EH (cell line): ENCODE measurements at places on chromosomes 6 and 20.

DNA sequence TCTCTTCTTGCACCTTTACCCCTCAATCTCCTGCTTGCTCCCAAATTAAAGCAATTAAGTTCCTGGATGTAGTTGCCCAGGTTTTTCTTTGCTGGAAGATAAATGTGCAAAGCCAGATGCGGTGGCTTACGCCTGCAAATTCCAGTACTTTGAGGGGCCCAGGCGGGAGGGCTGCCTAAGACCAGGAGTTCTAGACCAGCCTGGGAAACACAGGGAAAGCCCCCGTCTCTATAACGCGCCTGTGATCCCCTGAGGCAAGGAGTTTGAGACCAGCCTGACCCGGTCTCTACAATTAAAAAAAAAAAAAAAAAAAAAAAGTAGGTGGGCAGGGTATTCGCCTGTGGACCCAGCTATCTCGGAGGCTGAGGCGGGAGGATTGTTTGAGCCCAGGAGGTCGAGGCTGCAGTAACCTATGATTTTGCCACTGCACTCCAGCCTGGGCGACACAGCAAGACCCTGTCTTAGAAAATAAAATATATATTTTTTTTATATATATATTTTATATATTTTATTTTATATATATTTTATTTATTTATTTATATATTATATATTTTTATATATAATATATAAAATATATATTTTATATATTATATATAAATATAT, 461 bp upstream of the DCDC2 start:
- DNase-seq, result no peak

DNA sequence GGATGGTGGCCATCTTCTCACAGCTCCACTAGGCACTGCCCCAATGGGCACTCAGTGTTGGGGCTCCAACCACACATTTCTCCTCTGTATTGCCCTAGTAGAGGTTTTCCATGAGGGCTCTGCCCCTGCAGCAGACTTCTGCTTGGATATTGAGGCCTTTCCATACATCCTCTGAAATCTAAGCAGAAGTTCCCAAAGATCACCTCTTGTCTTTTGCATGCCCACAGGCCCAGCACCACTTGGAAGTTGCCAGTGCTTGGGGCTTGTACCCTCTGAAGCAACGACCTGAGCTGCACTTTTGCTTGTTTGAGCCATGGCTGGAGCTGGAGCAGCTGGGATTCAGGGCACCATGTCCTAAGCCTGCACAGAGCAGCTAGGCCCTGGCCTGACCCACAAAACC, 189.1 kb upstream of the EYS start:
- DNase-seq, result no peak

GRCh38 chr6:46914279-46914810, 7.4 kb downstream of the ADGRF5 start:
- no peak for DNase-seq

- peak; percentile 11 for DNase-seq
Measured at GRCh38 chr6:28167926-28168325, 26.2 kb downstream of the ZKSCAN8 start.

- no peak for DNase-seq
Measured at GRCh38 chr6:30227763-30228487, 14.7 kb upstream of the TRIM26 start.

DNA sequence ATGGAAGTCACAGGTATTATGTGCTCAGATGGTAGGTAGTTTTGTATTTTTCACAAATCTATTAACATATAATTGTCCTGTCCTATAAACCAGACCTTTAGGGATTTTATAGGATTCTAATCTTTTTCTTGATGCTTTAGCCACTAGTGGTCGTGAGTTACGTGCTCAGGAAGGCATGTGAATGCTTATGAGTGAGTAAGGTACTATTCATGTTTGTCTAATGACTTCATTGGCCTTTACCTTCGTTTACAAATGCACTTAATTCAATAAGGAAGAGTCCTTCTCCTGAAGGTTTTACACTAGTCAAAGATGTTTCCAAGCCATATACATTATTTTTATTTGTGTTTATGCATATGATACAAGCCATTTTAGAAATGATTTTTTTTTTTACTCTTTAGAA, 23.0 kb downstream of the PACRG start:
- DNase-seq, result no peak

- DNase-seq, result no peak
Measured at GRCh38 chr6:153373869-153374268, 242.8 kb upstream of the RGS17 start.

DNA sequence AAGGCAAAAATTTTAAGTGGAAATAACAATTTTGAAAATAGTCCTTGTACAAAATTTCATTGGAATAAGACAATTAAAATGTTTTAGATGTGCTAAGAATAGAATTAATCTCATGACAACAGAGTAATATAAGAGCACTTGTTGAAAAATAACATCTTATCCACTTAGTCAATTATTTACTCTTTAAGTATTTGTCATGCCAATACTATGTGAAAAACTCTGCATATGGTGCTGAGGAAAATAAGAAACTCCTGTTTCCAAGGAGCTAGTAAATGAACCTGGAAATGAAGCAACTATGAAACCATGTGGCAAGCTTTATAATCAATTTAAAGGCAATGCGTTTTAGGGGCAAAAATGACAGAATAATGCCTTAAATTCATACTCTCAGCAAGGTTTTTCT, 42.7 kb upstream of the HCRTR2 start:
- no peak for DNase-seq

GRCh38 chr20:43949741-43950618, 35.3 kb downstream of the TOX2 start:
- DNase-seq, result peak; percentile 42

GRCh38 chr6:32439139-32439538, 548 bp upstream of the HLA-DRA start:
- no peak for DNase-seq

GRCh38 chr20:51542571-51543421, at the start of gene NFATC2:
Gene NFATC2, minus strand, starts transcription at chr20:51542719. Its CDS starts 220 bp downstream, at chr20:51542499.
- DNase-seq, result no peak

- no peak for DNase-seq
Measured at GRCh38 chr20:33009214-33010132, 2.0 kb downstream of the BPIFB2 start.

GRCh38 chr6:57040011-57040410, 6.5 kb upstream of the KIAA1586 start:
- DNase-seq, result peak; percentile 5

GRCh38 chr6:6798448-6798860, 209.9 kb downstream of the LY86 start:
- no peak for DNase-seq

GRCh38 chr6:7151381-7151780, 43.6 kb downstream of the RREB1 start:
- no peak for DNase-seq

DNA sequence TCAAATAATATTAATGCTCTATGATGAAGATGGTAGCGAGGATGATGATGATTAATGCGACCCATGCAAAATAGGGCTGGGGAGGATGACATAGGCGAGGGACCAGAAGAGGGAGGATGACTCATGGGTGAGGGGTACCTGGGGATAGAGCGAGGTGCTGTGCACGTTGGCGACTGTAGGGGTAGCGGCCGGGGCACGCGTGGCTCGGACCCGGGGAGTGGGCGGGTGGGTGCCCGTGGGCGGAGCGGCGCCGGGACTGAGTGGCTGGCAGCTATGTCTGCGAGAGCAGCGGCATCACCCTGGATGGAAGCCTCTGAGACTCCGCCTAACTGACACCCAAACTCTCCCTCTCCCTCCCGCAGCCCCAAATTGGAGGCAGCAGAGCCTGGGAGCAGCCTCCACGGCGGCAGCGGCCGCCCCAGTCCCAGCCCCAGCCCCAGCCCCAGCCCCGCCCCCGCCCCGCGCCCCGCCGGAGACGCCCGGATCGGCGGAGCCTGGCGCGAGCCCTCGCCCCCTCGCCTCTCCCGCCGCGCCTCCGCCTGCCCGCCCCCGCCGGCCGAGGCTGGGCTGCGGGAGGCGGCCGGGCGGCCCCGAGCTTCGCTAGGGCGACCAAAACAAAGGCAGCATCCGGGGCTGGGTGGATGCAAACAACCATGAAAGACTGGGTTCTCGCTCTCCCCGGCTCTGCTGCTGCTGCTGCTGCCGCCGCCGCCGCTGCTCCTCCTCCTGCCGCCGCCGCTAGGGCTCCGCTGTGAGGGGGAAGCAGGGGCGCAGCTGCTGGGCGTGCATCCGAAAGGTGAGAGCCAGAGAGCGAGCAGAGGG, at the start of gene RIMS1:
RIMS1 (plus strand) TSS at position 367 of the 822 bp plus-strand sequence. CDS start 474 bp downstream, outside the sequence.
- DNase-seq, result peak; percentile 37

- no peak for DNase-seq
Measured at GRCh38 chr6:92538926-92539325, 880.4 kb downstream of the EPHA7 start.

- DNase-seq, result no peak
Measured at GRCh38 chr6:1739220-1739619, 129.5 kb downstream of the FOXC1 start.

DNA sequence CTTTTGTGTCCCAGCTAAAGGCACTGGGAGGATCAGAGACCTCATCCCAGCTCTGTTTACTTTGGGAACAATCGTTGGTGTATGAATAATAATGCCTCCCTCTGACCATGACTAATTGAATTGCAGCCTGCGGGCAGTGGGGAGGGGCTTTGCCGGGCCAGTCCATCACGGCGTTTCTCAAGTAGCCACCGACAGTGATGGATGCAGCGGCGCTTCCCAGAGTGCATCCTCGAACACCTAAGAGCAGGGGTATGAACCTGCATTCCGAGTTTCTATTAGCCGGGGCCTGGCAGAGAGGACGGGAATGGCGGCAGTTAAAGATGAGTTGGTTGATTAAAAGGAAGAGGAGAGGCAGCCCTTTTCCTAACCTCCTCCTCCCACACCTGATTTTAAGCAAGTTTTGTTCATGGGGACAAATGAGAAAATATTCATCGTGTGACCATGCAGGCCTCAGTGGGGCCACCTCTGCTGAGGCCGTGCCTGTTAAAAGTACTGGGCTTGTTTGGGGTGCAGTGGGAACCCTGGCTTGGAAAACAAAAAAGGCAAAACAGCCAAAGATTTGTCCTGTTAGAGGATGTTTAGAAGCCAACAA, 154.1 kb downstream of the FOXA2 start:
- DNase-seq, result no peak

GRCh38 chr6:136982928-136983327, 60.8 kb downstream of the SLC35D3 start:
- no peak for DNase-seq

DNA sequence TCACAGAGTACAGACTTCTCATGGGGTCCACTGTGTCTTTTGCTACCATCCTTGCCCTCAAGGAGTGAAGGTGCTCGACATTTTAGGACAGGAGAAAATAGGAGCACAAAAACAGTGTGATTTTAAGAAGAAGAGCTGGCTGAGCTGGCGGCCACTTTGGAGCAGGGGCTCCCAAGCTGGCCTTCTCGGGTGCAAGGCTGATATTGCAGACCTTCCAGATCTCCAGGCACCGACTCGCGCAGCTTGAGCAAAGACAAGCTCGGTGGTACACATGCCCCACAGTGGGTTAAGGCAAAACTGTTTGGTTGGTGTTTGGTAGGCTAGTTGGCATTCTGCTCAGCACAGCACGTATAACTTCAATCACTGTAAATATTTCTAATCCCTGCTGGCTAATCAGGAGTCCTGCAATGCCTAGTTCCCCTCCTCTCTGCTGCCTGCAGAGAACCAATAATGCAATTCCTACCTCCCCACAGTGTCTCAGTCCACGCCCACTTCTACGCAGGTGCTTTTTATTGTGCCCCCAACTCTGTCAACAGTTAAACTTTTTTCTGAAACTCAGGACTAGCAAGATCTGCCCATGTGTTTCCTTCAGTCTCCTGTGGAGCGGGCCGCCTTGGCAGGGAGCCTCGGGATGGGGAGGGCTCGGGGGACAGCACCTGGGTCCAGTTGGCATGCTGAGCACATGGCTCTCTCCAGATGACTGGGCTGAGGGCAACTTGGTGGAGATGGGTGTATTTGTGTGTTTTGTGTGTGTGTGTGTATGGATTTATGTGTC, 12.7 kb upstream of the SMOC2 start:
- DNase-seq, result no peak

- DNase-seq, result no peak
Measured at GRCh38 chr6:16158943-16159557, 30.2 kb downstream of the MYLIP start.

GRCh38 chr6:167550941-167551627, 226.2 kb downstream of the TTLL2 start:
- DNase-seq, result no peak

GRCh38 chr20:63082308-63082938, 75.7 kb upstream of the BHLHE23 start:
- peak; percentile 50 for DNase-seq

- no peak for DNase-seq
Measured at GRCh38 chr6:87396595-87397392, 11.0 kb upstream of the CFAP206 start.

- peak; percentile 33 for DNase-seq
Measured at GRCh38 chr6:3032986-3033385, 33.3 kb downstream of the NQO2 start.

- DNase-seq, result no peak
Measured at GRCh38 chr6:44202332-44202971, 14.3 kb upstream of the MYMX start.

DNA sequence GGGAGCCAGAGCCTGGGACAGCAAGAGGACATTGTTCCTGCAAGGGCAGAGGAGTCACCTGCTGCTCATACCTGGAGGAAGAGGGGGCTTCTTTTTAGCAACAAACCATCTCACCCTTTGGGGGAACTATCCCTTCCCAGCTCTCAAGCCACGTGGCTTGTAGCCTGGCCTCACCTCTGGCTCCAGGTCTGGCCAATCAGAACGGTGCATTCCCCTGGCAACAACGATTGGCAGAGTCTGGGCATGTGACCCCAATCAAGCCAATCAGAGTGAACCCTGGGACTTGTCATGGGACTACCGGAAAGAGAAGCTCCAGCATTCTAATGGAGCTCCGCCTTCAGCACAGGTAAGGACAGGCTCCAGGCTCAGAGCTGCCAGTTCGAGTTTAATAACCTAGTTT, 33.6 kb downstream of the KCNB1 start:
- no peak for DNase-seq

DNA sequence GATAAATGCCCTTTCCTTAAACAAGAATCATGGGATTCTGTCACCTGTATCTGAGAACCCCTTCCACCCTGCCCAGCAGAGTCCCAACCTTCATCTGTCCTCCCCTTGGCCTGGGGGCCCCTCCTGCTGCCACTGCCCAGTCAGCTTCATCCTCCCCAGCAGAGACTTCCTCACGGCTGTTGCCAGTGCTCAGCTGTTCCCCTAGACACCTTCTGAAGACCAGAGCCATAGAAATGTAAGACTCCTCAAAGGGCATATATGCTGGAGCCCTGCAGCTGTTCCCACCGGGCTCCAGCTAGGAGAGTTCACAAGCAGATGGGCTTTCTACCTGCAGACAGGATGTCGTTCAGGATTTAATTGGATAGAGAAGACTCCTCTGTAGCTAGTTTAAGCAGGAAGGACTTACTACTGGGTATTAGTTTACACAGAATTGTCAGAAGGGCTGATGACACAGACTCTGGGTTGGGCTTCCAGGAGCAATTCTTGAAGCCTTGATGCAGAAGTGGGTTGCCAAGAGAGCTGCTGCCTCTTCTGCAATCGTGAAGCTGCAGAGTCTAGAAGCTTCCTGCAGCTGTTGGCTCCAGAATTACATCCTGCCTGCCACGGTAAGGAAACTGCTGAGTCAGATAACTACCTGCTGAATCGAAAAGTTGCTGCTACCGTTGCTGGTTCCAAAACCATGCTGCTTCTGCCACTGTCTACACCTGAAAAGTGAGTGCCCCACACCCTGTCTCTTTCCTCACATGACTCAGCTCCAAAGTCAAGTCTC, 57.1 kb upstream of the MLN start:
- peak; percentile 39 for DNase-seq
